GM12878 (cell line): ENCODE measurements at places on chromosomes 7 and 10. TPM values are rescaled to one million over a fixed set of nuclear protein-coding genes. Genes with fewer than 3 reads are reported as not detected.

- no peaks in the 10 kb centered on the region for H3K36me3 ChIP-seq
- no peak overlapping the region for H3K27ac ChIP-seq
- no peak overlapping the region for H3K4me3 ChIP-seq
- no peaks in the 10 kb centered on the region for H3K27me3 ChIP-seq
- no peaks in the 10 kb centered on the region for H3K4me1 ChIP-seq
- DNase-seq = no peak
These were observed 26.7 kb downstream of the VCL start for GRCh38 chr10:74024600-74024999.

DNA sequence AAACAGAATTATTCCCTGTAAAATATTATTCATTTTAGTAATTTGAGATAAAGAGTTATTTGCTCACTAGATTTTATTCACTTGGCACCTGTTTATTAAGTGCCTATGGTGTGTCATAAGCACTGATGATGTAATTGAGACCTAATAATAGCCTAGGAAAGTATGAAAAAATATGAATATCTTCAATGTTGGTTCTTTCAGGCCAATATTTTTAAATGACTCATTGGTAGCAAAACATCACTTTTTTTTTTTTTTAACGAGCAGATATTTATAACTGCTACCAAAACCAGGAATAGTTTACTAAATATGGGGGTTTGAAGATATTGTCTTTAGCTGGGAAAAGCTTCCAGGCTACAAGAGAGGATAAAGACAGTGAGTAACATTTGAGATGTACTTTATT, 228.0 kb downstream of the PRKG1 start:
- H3K27me3 ChIP-seq = no peaks in the 10 kb centered on the region
- H3K27ac ChIP-seq = no peak overlapping the region
- no peaks in the 10 kb centered on the region for H3K4me1 ChIP-seq
- no peak for DNase-seq
- no peaks in the 10 kb centered on the region for H3K36me3 ChIP-seq
- no peak overlapping the region for H3K4me3 ChIP-seq

DNA sequence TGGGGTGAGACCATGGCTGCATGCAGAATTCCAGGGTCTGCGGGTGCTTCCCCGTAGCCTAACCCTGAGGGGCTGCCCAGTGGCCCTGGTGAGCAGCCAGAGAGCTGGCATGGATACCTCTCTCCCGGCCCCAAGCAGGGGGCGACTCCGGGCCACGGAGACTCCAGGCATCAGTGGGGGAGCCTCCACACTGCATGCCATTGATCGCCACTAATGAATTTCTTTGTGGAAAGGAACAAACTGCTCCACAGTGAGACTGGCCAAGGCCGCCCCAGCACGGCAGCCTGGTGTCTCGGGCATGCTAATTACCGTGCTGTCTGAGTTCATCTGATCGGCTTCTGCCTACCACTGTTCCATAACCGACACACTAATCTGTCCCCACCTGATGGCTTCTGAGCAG, 184.4 kb downstream of the GRID1 start:
- H3K27ac ChIP-seq = no peak overlapping the region
- H3K27me3 ChIP-seq = peaks cover 7% of the 10 kb centered on the region
- H3K36me3 ChIP-seq = no peaks in the 10 kb centered on the region
- H3K4me1 ChIP-seq = no peaks in the 10 kb centered on the region
- H3K4me3 ChIP-seq = no peak overlapping the region

DNA sequence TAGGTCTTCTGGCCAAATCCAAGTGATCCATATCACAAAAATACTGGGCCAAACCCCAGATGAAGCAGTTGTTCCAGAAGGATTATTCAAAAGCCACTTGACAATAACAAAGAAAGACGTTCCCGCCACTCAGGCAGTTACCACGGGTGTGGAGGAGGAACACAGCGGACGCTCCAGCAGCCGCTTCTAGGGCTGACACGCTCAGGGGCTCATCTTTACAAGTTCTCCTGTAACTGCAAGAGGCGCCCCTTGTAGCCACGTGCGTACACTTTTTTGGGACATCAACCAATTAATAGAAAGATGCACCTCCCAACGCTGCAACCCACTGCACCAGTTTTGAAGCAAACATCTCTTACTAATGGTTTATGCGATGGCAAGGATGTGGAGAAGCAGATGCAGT, 159.4 kb downstream of the GRID1 start:
- no peak overlapping the region for H3K4me3 ChIP-seq
- no peaks in the 10 kb centered on the region for H3K4me1 ChIP-seq
- no peak overlapping the region for H3K27ac ChIP-seq
- no peaks in the 10 kb centered on the region; the same call in 1 of the 2 replicates for H3K36me3 ChIP-seq

- DNase-seq = no peak
- H3K4me1 ChIP-seq = no peaks in the 10 kb centered on the region
- H3K36me3 ChIP-seq = no peaks in the 10 kb centered on the region
- no peak overlapping the region for H3K4me3 ChIP-seq
These were observed 9.2 kb downstream of the GJD4 start for GRCh38 chr10:35614312-35614711.

- H3K27ac ChIP-seq = no peak within 1 kb of the TSS
- no peak for DNase-seq
- H3K4me1 ChIP-seq = no peaks in the 10 kb centered on the region
- no peaks in the 10 kb centered on the region for H3K36me3 ChIP-seq
- H3K4me3 ChIP-seq = no peak within 1 kb of the TSS
- no peaks in the 10 kb centered on the region; the same call in 1 of the 2 replicates for H3K27me3 ChIP-seq
These were observed at the start of gene TEX36 for GRCh38 chr10:125683063-125683462. Gene TEX36 (minus strand): TSS chr10:125683163. CDS start chr10:125682989, 174 bp downstream.

- no peak overlapping the region for H3K27ac ChIP-seq
- no peak overlapping the region for H3K4me3 ChIP-seq
- H3K27me3 ChIP-seq = no peaks in the 10 kb centered on the region
- no peak for DNase-seq
- peaks cover 9% of the 10 kb centered on the region for H3K36me3 ChIP-seq
- H3K4me1 ChIP-seq = peaks cover 3% of the 10 kb centered on the region
These were observed 5.6 kb downstream of the TMEM120A start for GRCh38 chr7:75988568-75989499.

DNA sequence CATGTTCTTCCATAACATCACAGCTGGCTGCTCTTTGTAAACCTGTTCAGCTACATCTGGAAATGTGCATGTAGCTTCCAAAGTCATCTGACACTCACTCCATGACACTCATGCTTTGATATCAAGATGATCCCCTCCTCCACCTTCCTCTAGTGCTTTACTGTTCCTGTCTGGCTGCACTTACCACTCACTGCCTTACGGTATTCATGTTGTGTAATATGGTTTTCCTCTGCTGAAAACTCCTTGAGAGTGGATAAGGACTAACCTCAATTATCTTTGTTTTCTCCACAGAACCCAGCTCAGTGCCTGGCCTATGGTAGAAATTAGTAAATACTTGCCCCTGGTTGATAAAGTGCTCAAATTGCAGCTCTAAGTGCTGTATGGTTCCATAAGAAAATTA, 483.9 kb downstream of the HTR7 start:
- H3K4me3 ChIP-seq = no peak overlapping the region
- H3K27ac ChIP-seq = no peak overlapping the region
- no peak for DNase-seq
- H3K4me1 ChIP-seq = no peaks in the 10 kb centered on the region
- H3K36me3 ChIP-seq = no peaks in the 10 kb centered on the region

- no peaks in the 10 kb centered on the region for H3K36me3 ChIP-seq
- H3K27me3 ChIP-seq = no peaks in the 10 kb centered on the region
- no peak for DNase-seq
- H3K4me1 ChIP-seq = no peaks in the 10 kb centered on the region
These were observed 894.4 kb downstream of the KCNMA1 start for GRCh38 chr10:76743169-76743568.

- H3K27me3 ChIP-seq = no peaks in the 10 kb centered on the region
- H3K4me1 ChIP-seq = peaks cover 13% of the 10 kb centered on the region
- DNase-seq = peak; percentile 27
- no peaks in the 10 kb centered on the region for H3K36me3 ChIP-seq
- H3K27ac ChIP-seq = no peak overlapping the region
These were observed 88.3 kb downstream of the CABCOCO1 start for GRCh38 chr10:61750943-61751471.

DNA sequence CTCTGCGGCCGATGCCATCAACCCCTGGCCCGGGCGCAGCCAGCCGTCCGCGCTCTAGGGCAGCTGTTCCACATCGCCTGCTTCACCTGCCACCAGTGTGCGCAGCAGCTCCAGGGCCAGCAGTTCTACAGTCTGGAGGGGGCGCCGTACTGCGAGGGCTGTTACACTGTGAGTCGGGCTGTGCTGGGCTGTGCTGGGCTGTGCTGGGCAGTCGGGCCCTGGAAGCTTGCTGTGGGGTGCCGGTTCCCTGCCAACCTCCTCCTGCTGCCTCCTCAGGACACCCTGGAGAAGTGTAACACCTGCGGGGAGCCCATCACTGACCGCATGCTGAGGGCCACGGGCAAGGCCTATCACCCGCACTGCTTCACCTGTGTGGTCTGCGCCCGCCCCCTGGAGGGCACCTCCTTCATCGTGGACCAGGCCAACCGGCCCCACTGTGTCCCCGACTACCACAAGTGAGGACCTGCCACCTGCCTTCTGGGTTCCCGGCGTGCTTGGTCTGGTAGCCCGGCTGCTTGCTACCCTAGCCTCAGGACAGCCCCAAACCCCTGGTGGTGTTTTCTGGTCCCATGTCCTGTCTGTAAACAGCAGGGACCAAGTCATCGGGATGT, 7.5 kb downstream of the ZYX start:
- no peak overlapping the region for H3K4me3 ChIP-seq
- H3K4me1 ChIP-seq = peaks cover 10% of the 10 kb centered on the region
- peaks cover 33% of the 10 kb centered on the region for H3K36me3 ChIP-seq
- H3K27ac ChIP-seq = no peak overlapping the region

DNA sequence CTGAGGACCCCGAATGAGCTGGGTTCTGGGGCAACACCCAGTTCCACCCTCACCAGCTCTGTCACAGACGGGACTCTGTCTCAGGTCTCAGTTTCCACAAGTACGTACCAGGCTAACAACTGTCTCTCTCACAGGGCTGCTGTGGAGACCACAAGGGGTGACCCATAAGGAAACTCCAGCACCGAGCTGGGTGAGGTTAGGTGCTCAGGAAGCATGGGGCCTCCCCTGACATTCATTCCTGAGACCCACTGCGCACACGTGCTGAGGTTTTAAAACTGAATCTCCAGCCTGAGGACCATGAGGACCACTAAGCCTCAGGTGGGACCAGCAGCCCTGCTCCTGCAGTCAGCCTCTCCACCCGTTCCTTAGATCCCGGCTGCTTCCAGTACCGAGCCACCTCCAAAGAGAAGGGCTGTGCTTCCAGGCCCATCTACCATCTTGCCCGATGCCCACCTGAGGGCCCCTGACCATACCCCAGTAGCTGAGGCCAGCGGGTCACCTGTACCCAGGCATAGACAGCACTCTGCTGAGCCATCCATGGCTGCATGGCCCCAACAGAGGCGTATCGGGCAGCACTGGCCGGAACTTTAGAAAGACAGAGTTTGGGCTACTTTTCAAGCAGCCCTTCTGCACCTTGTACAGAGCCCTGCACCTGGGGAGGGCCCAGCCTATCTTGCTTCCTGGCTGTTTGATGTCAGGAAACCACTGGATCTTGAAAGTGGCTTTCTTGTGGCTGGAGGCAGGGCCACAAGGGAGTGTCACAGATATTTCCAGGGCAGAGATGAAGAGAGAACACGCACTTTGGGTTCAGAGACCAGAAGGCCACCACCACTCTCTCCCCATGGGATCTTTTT, 18.7 kb downstream of the HSPA12A start:
- H3K4me3 ChIP-seq = no peak overlapping the region
- H3K4me1 ChIP-seq = no peaks in the 10 kb centered on the region
- no peak overlapping the region for H3K27ac ChIP-seq
- DNase-seq = no peak
- H3K36me3 ChIP-seq = no peaks in the 10 kb centered on the region

DNA sequence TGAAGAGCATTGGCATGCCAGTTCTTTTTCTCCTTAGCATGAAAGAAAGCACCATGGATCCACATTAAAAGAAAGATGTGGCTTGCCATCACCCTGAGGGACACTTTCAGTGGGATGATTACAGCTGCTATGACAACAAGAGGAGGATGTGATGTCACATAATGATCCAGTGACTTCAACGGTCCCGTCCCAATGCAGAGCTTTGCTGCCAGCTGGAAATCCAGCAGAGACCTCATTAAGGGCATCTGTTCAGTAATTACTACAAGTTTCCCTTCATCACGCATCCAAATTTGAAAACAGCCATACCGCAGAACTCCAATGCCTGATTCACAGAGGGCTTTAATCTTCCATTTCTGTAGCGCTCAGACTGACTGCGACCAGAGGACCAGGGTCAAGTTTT, 206.6 kb downstream of the LSM5 start:
- DNase-seq = no peak
- no peaks in the 10 kb centered on the region for H3K4me1 ChIP-seq
- no peak overlapping the region for H3K27ac ChIP-seq
- no peak overlapping the region for H3K4me3 ChIP-seq
- no peaks in the 10 kb centered on the region; the same call in 1 of the 2 replicates for H3K27me3 ChIP-seq

- no peaks in the 10 kb centered on the region for H3K27me3 ChIP-seq
- H3K27ac ChIP-seq = no peak overlapping the region
- peak; percentile 44 for DNase-seq
- no peak overlapping the region for H3K4me3 ChIP-seq
- H3K36me3 ChIP-seq = no peaks in the 10 kb centered on the region
These were observed 60.9 kb downstream of the ARMC3 start for GRCh38 chr10:22988581-22989360.

GRCh38 chr10:77350711-77351119, 286.9 kb downstream of the KCNMA1 start:
- no peaks in the 10 kb centered on the region for H3K4me1 ChIP-seq
- no peak overlapping the region for H3K4me3 ChIP-seq
- no peak for DNase-seq

DNA sequence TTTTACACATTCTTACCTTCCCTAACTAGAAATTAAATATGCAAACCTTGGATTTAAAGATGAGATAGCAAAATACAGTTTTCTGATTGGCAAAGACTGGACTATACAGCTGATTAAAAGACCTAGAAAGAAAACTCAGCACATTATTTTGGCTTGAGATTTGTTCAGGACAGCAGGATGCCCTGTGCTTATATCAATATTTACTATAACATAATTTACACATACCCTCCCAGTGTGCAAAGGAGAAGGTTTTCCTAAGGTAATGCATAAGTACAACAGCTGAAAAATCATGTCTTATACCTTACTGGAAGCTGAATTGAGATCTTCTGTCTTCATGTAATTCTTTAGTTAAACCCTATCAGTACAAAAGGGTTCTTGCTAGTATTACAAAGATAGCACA, 458.6 kb downstream of the PARD3 start:
- H3K27ac ChIP-seq = no peak overlapping the region
- H3K4me3 ChIP-seq = no peak overlapping the region
- H3K36me3 ChIP-seq = no peaks in the 10 kb centered on the region
- DNase-seq = no peak

- H3K36me3 ChIP-seq = no peaks in the 10 kb centered on the region
- H3K4me3 ChIP-seq = no peak overlapping the region
- H3K4me1 ChIP-seq = no peaks in the 10 kb centered on the region
These were observed 40.9 kb downstream of the HDAC9 start for GRCh38 chr7:18536486-18536885.

- DNase-seq = no peak
- H3K4me1 ChIP-seq = no peaks in the 10 kb centered on the region
- no peaks in the 10 kb centered on the region for H3K36me3 ChIP-seq
- H3K27me3 ChIP-seq = no peaks in the 10 kb centered on the region
- no peak overlapping the region for H3K27ac ChIP-seq
- no peak overlapping the region for H3K4me3 ChIP-seq
These were observed 123.8 kb downstream of the DOCK1 start for GRCh38 chr10:127029061-127029460.

Gene TMEM196
- not detected in 2 replicates for polyA plus RNA-seq

Gene CYP3A5
- polyA plus RNA-seq = 0.70 and 1.3 TPM in 2 replicates

Gene APBB1IP
- polyA plus RNA-seq = 23.7 and 27.2 TPM in 2 replicates

Gene BTBD16
- polyA plus RNA-seq = not detected in 2 replicates
